ENCODE measurements at places on chromosomes 5 and 9. TPM values are rescaled to one million over a fixed set of nuclear protein-coding genes. Genes with fewer than 3 reads are reported as not detected.
A peak's percentile ranks its signal among the peaks of the same experiment; 100 is the strongest.

The SLC27A6 gene
- 3.3 TPM for polyA plus RNA-seq

The FABP6 gene
- polyA plus RNA-seq, result 9.1 TPM

The PCDHB16 gene
- 1.1 TPM for polyA plus RNA-seq

The BTNL3 gene
- 158 TPM for polyA plus RNA-seq

GRCh38 chr5:74111764-74112163 is 485.8 kb downstream of the ARHGEF28 start:
- DNase-seq, result no peak
- no peaks in the 10 kb centered on the region for H3K4me1 ChIP-seq
- no peak overlapping the region for H3K4me3 ChIP-seq
- H3K27ac ChIP-seq, result no peak overlapping the region

DNA sequence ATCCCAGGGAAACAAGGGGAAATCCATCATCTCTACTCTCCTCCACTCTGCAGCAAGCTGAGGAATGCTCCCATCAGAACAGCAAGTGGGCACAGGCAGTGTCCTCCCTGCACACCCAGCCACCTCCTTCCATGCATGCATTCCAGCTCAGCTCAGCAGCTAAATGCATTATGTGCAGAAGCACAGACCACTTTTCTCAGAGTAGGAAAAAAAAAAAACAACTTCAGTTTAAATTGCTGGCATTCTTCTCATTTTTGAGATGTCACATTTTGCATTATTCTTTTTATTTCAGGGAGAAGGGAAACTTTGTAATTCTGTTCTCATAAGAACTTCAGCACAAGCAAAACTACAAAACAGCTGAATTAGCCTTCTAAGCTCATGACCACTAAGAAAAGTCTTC is 312.2 kb downstream of the SEMA5A start:
- no peak overlapping the region for H3K4me3 ChIP-seq
- H3K4me1 ChIP-seq, result no peaks in the 10 kb centered on the region
- no peak overlapping the region for H3K27ac ChIP-seq

DNA sequence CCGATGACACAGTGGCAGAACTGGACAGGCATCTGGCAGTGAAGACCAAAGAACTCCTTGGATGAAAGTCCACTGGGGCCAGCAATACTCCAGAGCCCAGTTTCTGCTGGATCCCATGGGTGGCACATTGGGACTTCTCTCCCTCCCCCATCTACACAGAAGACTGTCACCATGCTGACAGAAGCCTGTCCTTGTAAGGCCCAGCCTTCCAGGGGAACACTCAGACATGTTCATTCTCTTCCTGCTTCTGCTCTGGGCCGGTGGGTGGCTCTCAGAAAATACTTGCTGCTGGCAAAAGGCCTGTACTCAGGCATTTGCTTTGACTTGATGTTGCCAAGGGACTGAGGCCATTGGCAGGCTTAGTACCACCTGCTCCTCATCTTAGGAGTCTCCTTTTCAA is 48.3 kb upstream of the PTGS1 start:
- H3K36me3 ChIP-seq, result peaks cover 38% of the 10 kb centered on the region
- no peak overlapping the region for H3K27ac ChIP-seq
- no peaks in the 10 kb centered on the region for H3K27me3 ChIP-seq
- no peaks in the 10 kb centered on the region for H3K4me1 ChIP-seq

DNA sequence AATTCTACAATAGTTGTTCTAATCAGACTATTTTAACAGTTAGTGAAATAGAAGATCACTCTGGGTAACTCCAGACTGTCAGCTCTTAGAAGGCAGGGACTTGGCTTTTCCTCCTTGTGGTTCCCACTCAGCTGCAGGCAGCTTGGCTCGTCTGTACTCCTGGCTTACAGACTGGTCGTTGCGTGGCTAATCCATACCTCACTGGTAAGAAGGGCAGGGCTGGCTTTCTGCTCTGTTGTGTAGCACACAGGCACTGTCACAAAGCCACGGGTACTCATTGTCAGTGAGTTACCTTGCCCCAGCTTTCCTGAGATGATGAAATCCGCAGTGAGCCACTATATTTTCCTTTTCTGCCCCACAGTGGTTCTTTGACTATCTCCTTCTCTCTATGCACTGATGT is 1.8 kb upstream of the PRLR start:
- peaks cover 5% of the 10 kb centered on the region for H3K27me3 ChIP-seq
- no peak overlapping the region for H3K27ac ChIP-seq
- H3K36me3 ChIP-seq, result no peaks in the 10 kb centered on the region
- H3K4me3 ChIP-seq, result no peak overlapping the region
- peaks cover 19% of the 10 kb centered on the region for H3K4me1 ChIP-seq
- no peak for DNase-seq

DNA sequence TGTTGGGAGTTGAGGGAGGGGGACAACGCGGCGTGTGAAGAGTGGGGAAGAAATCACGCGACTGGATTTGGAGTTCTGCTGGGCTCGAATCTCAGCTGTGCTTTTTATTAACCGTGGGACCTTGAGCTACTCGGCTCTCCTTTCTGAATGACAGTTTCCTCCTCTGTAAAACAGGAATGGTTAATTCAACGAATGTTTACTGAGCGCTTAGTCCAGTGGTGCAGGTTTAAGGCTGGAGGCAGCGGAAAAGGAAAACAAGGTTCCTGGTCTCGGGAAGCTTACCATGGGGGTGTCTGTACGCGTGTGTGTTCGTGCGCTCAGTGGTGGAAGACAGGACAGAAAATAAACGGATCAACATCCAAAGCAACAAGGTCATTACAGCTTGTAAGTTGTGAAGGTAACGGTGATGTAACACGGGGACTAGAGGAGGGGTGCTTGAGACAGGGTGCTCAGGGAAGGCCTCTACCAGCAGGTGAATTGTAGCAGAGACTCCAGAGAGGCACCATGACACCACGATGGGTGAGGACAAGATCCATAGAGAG is 277 bp downstream of the EIF4E1B start:
- H3K27ac ChIP-seq, result no peak overlapping the region
- H3K4me1 ChIP-seq, result peaks cover 8% of the 10 kb centered on the region
- peak overlapping the region; percentile 14 for H3K4me3 ChIP-seq

Measured in large intestine (tissue), 12 donors.